ENCODE measurements at places on chromosomes 11 and 22. TPM values are rescaled to one million over a fixed set of nuclear protein-coding genes. Genes with fewer than 3 reads are reported as not detected.
A peak's percentile ranks its signal among the peaks of the same experiment; 100 is the strongest.

The MMP12 gene
- total RNA-seq: not detected

The TRIM49 gene
- not detected for total RNA-seq

The CSNK2A3 gene
- 2.6 TPM for total RNA-seq

The MMP3 gene
- total RNA-seq: not detected

The GRM5 gene
- total RNA-seq: under 0.01 TPM

GRCh38 chr11:113553235-113553634 lies 78.0 kb upstream of the DRD2 start:
- peak; percentile 18 for DNase-seq
- H3K4me3 ChIP-seq: no peak overlapping the region
- no peaks in the 10 kb centered on the region for H3K36me3 ChIP-seq
- no peaks in the 10 kb centered on the region for H3K27me3 ChIP-seq

- peaks cover 9% of the 10 kb centered on the region for H3K27me3 ChIP-seq
- no peak overlapping the region for H3K4me3 ChIP-seq
- DNase-seq: no peak
- no peaks in the 10 kb centered on the region for H3K4me1 ChIP-seq
- H3K36me3 ChIP-seq: no peaks in the 10 kb centered on the region
Measured at GRCh38 chr11:16603245-16603644, 135.2 kb upstream of the C11orf58 start.

- H3K27me3 ChIP-seq: no peaks in the 10 kb centered on the region
- H3K36me3 ChIP-seq: no peaks in the 10 kb centered on the region
- H3K4me3 ChIP-seq: no peak overlapping the region
- H3K27ac ChIP-seq: no peak overlapping the region
- no peaks in the 10 kb centered on the region for H3K4me1 ChIP-seq
- no peak for DNase-seq
Measured at GRCh38 chr11:69233744-69234570, 60.0 kb upstream of the MYEOV start.

DNA sequence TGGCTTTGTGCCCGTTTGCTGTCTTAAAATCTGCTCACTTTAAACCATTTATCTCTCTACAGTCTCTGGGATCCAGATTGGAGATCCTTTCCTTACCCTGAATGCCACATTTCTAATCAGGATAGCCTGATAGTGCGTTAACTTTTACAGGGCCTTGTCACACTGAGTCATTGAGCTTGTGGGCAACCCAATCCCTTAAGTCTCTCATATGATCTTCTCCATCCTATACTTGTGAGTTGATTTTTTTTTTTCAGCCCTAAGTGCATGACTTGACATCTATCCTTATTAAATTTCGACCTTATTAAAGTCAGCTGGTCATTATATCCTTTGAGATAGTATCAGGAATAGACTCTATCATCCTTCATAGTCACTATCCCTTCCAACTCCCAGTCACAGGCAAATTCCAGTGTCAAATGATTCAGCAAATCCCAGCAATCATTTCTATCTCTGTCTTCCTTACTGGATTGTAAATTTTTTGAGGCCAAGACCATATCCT lies 57.7 kb downstream of the TEAD1 start:
- no peaks in the 10 kb centered on the region for H3K27me3 ChIP-seq
- H3K4me1 ChIP-seq: no peaks in the 10 kb centered on the region
- DNase-seq: no peak
- no peak overlapping the region for H3K4me3 ChIP-seq
- no peak overlapping the region for H3K27ac ChIP-seq

GRCh38 chr22:19811811-19812771 lies 42.6 kb downstream of the GNB1L start:
- DNase-seq: no peak
- H3K4me3 ChIP-seq: no peak overlapping the region
- no peaks in the 10 kb centered on the region for H3K27me3 ChIP-seq
- no peaks in the 10 kb centered on the region for H3K36me3 ChIP-seq
- no peaks in the 10 kb centered on the region for H3K4me1 ChIP-seq

DNA sequence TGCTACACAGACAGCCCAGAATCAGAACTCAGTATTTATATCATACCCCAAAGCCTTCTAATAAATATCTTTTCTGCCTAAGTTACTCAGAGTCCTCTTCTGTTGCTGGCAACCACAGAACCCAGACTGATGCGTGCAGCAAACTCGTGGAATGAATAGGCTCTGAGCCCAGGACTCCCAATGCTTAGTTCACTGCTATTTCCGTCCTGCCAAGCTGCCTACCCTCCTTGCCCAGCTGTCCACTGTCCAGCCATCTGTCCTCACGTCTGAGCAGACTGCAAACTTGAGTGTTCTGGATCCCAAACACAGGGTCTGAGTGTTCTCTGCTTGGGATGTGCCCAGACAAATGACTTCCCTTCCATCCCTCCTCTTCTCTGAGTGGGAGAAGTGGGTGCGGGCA lies 19.4 kb downstream of the PTPN5 start:
- H3K36me3 ChIP-seq: no peaks in the 10 kb centered on the region
- H3K4me1 ChIP-seq: no peaks in the 10 kb centered on the region
- no peak for DNase-seq

DNA sequence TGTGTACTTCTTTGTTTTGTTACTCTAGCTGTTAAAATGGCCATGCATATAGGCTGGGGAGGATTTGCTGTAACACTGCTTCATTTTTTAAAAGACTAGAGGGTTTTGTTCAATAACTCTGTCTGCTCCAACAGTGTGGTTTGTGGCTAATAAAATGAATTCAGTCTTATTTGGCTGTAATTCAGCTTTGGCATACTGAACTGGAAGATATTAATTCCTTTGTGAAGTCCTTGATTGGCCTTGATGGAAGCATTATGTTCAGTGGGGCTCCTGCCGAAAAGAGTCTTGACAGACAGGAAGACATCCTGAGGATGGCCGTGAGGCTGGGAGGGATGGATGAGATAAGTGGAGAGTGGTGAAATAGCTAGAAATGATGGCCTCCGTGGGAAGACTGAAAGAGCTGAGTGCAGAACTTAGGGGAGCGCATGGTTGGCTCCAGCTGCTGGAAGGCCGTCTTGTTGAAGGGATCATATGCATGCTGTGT lies 44.8 kb upstream of the MYO18B start:
- H3K27me3 ChIP-seq: no peaks in the 10 kb centered on the region
- no peak overlapping the region for H3K27ac ChIP-seq
- no peak overlapping the region for H3K4me3 ChIP-seq
- no peaks in the 10 kb centered on the region for H3K36me3 ChIP-seq

DNA sequence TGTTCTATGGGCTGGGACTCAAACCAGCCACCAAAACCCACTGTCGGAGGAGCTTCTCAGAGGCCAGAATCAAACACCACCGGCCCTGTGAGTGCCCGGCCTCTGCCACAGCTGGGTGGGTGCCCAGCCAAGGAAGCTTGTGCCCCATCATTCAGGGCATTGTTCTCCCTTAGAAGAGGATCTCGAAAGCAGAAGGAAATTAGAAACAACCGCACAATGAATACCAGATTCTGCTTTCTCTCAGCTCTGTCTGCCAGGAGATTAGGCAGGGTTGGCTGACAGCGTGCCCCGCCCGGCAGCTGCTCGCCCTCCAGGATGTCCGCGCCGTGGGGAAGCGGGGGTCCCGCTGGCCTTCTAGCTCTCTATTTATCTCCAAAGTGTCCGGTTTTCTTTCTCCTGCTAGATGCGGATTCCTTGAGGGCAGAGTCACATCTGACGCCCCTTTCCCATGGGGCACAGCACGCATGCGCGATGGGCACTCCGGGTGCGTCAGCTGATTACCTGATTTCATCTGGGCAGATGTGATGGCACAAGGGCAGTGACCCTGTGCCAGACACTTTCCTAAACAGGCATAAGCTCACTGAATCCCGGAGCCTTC lies 25.5 kb downstream of the SCGB1A1 start:
- H3K27me3 ChIP-seq: no peaks in the 10 kb centered on the region
- peaks cover 14% of the 10 kb centered on the region for H3K4me1 ChIP-seq
- peak overlapping the region; percentile 35 for H3K4me3 ChIP-seq
- H3K27ac ChIP-seq: peak overlapping the region; percentile 95
- H3K36me3 ChIP-seq: no peaks in the 10 kb centered on the region

DNA sequence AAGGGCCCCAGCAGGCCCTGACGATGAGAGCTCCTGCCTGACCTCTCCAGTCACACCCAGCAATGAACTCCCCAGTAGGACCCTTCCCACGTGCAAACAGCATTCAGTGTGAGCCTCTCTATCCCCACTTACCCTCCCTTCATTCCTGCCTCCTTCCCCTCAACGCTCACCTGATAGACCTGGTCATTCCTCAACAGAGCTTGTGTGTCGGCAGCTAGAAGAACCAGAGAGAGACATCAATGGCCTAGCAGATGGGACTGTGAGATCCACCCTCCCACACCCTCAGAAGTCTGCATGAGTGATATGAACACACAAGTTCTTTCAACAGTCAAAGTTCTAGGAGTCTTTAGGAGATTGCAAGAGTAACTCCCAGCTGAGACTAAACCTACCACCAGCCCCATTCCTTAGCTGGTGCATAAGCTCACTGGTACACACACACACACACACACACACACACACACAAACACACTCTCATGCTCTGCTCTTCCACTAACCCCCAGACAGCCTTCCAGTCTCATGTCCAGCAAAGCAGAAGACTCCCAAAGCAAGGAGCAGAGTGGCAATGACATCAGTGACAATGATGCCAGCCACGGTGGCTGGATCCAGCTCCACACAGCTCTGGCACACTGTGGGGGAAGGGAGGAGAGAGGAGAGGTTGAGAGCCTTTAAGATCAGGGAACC lies 3.1 kb downstream of the CD3D start:
- no peak for DNase-seq
- H3K27me3 ChIP-seq: no peaks in the 10 kb centered on the region
- no peak overlapping the region for H3K27ac ChIP-seq
- no peaks in the 10 kb centered on the region for H3K4me1 ChIP-seq

DNA sequence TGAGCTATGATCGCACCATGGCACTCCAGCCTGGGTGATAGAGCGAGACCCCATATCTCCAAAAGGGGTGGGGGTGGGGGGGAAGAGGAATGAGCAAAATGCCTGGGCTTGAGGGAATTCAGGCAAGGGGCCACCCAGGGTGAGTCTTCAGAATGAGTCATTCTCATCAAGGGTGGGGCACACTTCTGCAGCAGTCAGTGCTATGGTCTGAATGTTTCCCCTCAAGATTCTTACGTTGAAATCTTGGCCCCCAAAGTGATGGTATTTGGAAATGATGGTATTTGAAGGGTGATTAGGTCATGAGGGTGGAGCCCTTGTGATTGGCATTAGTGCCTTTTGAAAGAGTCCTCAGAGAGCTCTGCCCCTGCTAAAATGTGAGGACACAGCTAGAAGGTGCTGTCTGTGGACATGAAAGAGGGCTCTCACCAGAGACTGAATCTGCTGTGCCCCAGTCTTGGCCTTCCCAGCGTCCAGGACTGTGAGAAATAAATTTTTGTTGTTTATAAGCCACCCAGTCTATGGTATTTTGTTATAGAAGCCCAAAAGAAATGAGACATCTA lies 86.4 kb upstream of the THY1 start:
- no peak overlapping the region for H3K4me3 ChIP-seq
- no peaks in the 10 kb centered on the region for H3K36me3 ChIP-seq
- no peaks in the 10 kb centered on the region for H3K27me3 ChIP-seq
- H3K4me1 ChIP-seq: no peaks in the 10 kb centered on the region
- no peak for DNase-seq

- no peaks in the 10 kb centered on the region for H3K27me3 ChIP-seq
- no peak for DNase-seq
- H3K4me3 ChIP-seq: no peak overlapping the region
- no peaks in the 10 kb centered on the region for H3K4me1 ChIP-seq
- no peak overlapping the region for H3K27ac ChIP-seq
- H3K36me3 ChIP-seq: no peaks in the 10 kb centered on the region
Measured at GRCh38 chr11:125418396-125418795, 77.7 kb downstream of the FEZ1 start.

DNA sequence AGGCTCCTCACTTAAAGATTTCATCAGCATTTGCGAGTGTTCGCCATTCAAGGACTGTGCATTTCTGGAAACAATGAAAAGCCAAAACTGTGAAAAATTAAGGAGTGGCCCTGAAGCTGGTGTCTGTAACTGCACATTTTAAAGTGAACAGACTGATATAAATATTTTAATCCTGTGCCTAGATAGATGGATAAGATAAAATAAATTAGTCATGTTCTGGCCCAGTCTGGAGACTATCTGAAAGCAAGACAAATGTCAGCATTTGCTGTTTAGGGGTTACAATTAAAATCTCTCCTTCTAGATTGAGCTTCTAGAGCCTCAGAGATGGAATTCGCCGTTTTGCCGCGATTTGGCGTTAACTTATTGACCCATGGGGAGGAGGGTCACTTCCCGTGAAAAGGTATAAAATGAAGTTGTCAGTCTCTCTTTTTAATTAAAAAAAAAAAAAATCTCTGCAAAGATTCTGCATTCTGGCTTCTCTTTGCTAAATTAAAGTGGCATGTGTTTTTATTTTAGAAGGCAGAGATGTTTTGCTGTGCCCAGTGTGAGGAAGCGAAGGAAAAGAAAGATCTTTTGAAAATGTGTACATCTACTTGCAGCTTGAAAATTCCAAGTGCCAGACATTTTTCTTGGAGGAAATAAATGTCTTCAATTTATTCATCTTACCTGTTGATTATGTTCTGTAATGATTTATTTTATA lies 79.7 kb upstream of the WNT7B start:
- peak overlapping the region; percentile 100 for H3K27ac ChIP-seq
- no peaks in the 10 kb centered on the region for H3K36me3 ChIP-seq
- DNase-seq: peak; percentile 15
- peak overlapping the region; percentile 24 for H3K4me3 ChIP-seq
- peaks cover 11% of the 10 kb centered on the region for H3K4me1 ChIP-seq
- H3K27me3 ChIP-seq: no peaks in the 10 kb centered on the region

DNA sequence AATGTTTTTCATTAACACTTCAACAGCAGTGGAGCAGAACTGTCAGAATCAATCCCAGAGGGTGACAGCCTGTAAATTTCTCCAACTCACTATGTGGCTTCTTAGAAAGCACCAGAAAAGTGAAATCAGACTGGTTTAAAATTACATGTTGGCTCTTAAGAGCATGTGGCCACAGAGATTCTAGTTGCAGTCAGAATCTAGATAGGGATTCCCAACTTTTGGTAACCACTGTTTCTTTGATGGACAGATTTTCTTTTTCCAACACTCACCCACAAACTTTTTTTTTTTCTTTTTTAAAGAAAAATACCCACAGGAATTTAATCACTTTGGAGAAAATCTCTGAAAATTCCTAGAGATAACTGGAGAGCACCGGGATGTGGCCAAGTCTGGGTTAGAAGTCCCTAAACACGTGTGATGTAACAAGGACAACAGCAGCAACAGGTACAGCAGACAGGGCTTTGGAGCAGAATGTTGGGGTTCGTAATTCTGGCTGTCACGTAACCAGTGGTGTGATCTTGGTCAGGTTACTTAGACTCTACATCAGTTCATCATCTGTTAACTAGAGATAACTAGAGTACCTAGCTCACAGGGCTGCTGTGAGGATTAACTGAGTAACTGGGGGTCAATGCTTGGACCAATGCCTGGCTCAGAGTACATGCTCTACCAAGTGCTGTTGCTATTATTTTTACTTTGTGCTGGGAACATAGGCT lies 100.1 kb downstream of the NAT10 start:
- H3K36me3 ChIP-seq: no peaks in the 10 kb centered on the region
- no peak overlapping the region for H3K27ac ChIP-seq
- no peak overlapping the region for H3K4me3 ChIP-seq
- no peaks in the 10 kb centered on the region for H3K4me1 ChIP-seq

DNA sequence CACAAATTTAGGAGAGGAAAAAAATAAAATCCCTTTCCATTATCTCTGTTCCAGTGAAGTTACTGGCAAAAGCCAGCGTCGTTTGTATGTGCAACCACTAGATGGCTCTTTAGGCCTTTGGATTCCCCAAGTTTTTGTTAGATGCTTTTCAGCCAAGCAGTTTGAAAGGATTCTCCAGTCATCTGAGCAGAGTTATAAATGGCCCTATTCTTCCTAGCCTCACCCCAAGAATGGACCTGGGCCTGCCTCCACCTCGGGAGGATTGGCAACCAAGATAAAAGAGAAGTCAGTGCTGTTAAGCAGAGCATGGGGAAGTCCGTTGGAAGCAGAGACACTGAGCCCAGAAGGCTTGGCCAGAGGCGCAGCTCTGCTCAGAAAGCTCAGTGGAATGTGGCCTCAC lies 15.4 kb downstream of the FAM181B start:
- H3K27me3 ChIP-seq: no peaks in the 10 kb centered on the region
- H3K27ac ChIP-seq: no peak overlapping the region
- H3K36me3 ChIP-seq: no peaks in the 10 kb centered on the region
- peaks cover 2% of the 10 kb centered on the region for H3K4me1 ChIP-seq

All from uterus (tissue), 4 donors.